ENCODE measurements at places on chromosomes 11 and 22.

DNA sequence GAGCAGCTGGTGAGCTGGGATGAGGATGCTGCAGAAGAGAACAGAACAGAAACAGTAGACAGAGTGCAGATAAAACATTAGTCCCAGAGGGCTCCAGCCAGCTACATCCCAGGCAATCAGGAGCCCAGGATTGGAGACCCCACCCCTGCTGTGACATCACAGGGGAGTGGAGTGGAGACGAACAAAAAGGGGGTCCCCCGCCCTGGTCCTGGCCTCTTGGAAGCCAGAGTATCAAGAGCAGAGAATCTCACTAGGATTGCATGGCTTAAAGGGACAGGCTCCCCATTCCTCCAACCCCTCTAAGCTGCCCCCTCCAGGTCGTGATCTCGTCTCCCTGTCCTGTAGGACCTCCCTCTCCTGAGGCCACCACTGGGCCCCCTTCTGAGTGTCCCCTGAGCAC is at the start of gene P2RX3:
Gene P2RX3 (plus strand): TSS at position 211 of the 400 bp plus-strand sequence. CDS start 199 bp downstream, outside the sequence.
- DNase-seq, result no peak

DNA sequence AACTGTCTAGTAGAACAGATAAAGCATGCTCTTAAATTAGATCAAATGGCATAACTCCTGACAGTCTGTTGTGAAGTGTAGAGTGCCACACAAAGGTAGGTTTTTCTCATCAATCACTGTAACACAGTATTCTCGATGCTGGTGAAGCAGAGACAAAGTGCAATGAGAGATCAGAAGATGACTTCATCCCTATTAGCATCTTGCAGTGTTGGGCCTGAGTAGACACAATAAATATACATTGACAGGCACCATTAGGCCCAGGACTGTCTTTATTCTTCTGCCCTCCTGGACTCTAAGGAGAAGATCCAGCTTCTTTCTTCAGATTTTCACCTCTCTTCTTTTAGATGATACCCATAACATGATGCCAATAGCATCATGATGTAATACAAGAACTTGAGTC is 478.0 kb upstream of the TENM4 start:
- no peak for DNase-seq

GRCh38 chr11:73141031-73141308 is 1.1 kb downstream of the FCHSD2 start:
- DNase-seq, result no peak

- DNase-seq, result no peak
These were observed 1.9 kb downstream of the SEC14L4 start for GRCh38 chr22:30503551-30503950.

GRCh38 chr22:37324340-37325038 is 42.2 kb downstream of the CYTH4 start:
- DNase-seq, result no peak

DNA sequence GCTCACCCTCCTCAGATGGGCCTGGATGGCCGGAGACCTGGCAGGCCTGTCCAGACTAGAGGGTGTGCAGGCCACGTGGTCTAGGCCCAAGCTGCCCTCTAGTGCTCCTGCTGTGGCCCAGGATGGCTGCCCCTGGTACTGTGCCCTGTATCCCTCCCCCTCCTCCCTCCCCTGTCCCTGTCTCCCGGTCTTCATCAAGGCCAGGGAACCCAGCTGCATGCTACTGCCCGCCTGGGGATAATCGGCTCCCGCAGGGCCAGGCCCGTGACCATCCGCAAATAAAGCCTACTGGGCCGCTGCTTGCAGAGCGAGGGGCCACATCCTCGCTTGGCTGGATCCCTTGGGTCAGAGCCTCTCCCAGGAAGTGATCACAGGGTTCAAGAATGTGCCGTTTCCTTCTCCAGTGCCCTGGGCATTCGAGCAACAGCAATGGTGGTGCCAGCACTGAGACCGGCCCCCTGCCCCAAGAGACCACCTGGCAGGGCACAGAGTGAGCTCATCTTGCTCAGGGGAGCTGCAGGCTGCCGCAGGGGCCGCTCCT is 51.1 kb downstream of the WNT7B start:
- no peak for DNase-seq

DNA sequence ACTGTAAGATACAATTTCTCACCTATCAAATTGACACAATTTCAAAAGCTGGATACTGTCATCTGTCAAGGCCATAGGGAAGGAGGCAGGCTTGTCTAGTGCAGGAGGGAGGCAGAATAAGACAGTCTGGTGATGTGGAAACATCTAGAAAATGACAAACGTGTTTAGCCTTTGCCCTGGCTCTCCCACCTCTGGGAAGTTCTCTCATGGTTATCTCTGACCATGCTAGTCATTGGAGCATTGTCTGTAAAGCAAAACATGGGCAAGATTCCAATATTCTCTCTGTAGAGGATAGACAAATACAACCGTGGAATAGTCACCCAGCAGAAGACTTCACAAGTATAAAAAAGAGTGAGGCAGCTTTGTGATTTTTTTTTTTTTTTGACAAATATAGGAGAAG is 9.1 kb upstream of the SERHL2 start:
- no peak for DNase-seq

DNA sequence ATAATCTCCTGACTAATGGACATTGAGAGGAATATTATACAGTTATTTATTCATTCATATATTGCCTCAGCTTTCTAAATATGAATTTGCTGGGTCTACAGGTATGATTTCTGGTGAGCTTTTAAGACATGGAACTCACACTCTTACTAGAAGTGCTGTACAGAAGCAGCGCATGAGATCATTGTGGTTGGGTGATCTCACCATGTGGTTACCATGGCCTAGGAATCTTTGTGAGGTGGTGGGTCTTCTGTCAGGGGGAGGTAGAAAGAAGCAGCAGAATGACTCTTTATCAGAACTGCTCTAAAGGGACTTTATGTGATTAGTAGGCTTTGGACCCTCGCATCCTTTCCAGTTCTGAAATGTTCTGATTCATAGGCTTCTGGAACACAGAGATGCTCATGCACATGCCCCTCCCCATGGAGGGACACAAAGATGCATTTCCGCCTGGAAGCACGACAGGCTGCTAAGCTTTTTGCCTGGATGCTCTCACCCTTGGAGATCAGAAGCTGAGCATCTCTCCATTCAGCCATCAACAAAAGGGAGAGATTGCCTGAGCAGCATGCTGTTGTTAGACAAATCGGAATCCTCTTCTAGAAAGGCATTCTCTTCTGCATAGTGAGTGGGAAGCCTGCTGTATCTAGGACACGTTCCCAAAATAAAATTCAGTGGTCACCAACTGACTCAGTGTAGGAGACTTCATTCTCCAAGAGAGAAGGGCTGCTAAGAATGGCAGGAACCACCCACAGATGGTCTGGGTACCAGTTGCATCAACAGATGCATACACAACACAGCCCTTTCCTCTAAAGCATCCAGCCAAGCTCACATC is 51.3 kb downstream of the KIRREL3 start:
- no peak for DNase-seq

DNA sequence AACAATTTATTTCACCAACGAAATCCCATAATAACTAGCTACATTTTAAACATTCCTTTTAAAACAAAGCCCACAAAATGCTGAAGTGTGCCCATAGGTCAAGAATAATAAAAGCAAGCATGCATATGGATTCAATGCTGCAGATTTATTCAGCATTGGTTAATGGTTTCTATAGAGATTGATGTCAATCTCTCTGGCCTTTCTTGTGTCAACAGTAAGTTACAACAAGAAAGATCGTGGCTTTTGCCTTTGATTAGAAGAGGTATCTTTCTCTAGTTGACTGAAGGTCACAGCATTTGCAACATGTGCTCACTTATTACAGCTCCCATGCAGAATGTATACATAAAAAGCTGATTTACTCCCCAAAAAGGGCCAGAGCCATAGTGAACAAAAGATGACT is 1.4 kb upstream of the SOX6 start:
- no peak for DNase-seq

GRCh38 chr22:25478528-25478927 is 85.9 kb upstream of the GRK3 start:
- no peak for DNase-seq

DNA sequence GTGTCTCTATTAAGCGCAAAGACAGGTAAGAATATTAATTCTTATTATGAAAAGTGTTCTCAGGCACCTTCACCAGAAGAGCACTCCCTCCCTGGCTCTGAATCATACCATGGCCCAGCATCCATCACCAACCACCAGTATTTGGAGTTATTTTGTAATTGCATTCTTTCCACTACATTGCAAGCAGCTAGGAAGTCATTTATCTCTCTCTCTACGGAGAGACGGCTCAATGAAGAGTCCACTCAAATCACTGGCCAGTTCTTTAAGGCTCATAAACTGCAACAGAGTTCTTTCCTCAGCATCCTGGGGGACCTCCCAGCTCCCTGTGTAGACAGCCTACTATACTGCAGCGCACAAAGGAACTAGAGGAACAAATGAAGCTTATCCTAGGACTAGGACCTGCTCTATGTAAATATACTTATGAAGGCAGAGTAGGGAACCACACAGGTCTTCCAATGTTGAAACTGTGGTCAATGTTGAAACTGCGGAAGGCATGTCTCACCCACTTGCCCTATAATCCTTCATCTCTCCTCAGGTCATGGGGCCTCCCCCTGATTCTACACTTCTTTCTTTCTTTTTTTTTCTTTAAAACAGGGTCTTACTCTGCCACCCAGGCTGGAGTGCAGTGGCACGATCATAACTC is 63.4 kb downstream of the AAMDC start:
- DNase-seq, result no peak

GRCh38 chr22:42608136-42608822 is 6.4 kb downstream of the POLDIP3 start:
- DNase-seq, result no peak

GRCh38 chr11:130535520-130535919 is 87.1 kb downstream of the ADAMTS15 start:
- DNase-seq, result no peak

- DNase-seq, result no peak
These were observed 20.8 kb upstream of the PEX26 start for GRCh38 chr22:18056807-18057474.

DNA sequence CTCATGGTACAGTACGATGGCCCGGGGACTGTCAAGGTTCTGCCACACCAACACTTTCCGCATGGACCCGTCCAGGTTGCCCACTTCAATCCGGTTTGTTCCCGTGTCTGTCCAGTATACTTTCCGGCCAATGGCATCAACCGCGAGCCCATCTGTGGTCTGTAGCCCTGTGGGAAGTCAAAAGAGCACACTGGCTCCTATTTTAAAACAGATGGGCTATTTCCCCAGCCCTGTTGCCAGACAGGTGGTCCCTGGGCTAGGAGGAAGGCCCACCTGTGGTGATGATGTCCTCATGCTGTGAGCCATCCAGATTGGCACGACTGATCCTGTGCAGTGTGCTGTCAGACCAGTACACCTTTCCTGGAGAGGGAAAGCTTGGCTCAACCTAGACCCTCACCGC is 30.4 kb upstream of the CKAP5 start:
- DNase-seq, result no peak

DNA sequence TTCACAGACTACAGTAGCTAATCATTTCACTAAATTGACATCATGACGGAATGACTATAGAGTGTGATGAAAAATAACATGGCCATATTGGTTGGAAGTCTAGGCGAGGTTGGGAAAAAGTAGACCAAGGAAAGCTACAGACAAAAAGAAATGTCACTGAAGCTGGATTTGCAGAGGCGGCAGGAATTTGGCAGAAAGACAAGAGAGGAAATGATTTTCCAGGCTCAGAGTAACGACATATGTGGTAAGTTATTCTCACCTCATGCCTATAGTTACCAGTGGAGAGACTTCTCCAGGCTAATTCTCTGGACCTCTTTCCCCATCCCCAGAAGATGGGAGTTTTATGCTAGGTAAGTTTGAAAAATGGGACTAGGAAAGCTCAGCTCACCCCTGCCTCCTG is 1005.8 kb upstream of the CCDC90B start:
- no peak for DNase-seq

Data from cortex of kidney (tissue), 1 donor.